AG08395 (cell line): ENCODE measurements at places on chromosomes 11 and 22.

- no peak for DNase-seq
These were observed 11.1 kb upstream of the TPBGL start for GRCh38 chr11:75229466-75229865.

DNA sequence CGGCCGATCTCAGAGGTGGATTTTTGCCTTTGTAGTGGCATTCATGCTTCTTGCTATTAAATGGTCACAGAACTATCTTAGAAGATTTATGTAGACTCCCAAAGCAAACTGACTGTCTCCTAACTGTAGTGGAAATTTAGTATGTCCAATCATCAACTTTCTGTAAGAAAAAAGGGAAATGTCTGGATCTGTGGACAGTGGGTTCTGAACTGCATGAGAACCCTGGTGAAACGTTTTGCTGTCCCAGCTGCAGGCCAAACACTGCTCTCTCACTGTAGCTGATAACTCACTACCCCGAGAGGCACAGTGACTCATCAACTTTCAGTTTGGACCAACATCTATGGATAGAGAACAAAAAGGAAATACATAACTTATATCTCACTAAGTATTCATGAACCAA lies 387.1 kb downstream of the SOX6 start:
- peak; percentile 64 for DNase-seq

GRCh38 chr11:133833898-133834681 lies 11.2 kb downstream of the SPATA19 start:
- no peak for DNase-seq

DNA sequence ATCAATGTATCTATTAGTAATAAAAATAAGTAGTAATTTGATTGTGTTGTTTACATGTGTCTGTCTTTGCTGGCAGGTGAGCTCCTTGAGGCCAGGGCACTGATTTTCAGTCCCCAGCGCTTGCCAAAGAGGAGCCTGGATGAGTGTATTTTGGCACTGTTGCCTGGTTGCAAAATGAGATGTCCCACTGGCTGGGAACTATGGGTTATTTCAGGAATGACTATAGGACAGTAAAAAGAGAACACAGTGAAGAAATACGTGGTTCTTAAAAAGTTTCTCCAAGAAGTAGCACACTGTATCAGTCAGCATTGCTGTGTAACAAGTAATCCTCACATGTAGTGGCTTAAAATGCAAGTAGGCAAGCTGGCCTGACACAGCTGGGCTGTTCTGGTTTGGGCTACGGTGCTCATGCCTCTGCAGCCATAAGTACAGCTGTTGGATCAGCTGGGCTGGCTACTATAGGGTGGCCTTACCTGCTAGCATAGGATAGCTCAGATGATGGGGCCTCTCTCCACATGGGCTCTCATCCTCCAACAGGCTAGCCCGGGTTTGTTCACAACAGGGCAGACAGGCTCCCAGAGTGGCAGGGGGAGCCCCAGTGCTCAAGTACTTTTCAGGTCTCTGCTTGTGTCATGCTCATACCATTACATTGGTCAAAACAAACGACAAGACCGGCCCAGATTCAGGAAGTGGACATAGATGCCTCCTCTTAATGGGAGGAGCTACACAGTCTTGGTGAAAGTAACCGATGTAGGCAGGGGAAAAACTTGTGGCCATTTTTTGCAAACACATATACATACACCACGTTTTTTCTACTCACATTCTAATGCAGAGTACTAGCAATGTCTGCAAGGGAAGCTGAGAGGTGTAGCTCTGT lies 399.1 kb downstream of the LARGE1 start:
- no peak for DNase-seq

- DNase-seq, result no peak
These were observed 772.8 kb upstream of the RAG2 start for GRCh38 chr11:37370817-37371216.

GRCh38 chr11:43697679-43698078 lies 17.1 kb downstream of the HSD17B12 start:
- no peak for DNase-seq

DNA sequence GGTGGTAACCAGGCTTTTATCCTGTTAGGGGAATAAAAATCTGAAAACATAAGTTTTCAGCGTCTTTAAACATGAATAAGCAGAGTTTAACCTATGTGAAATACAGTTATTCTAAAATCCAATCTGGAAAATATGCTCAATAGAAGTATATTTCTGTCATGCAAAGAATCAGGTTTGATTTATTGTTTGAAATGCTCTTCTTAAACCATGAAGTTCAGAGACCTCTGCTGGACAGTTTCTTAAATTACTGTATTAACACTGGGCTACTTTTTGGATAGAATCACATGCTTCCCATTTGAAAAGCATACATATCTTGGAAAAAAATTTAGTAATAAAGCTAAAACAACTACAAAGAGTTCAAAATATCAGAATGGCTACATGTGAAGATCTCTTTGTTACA lies 25.4 kb downstream of the APIP start:
- peak; percentile 32 for DNase-seq

- no peak for DNase-seq
These were observed 2.4 kb downstream of the FADS1 start for GRCh38 chr11:61814247-61814957.

DNA sequence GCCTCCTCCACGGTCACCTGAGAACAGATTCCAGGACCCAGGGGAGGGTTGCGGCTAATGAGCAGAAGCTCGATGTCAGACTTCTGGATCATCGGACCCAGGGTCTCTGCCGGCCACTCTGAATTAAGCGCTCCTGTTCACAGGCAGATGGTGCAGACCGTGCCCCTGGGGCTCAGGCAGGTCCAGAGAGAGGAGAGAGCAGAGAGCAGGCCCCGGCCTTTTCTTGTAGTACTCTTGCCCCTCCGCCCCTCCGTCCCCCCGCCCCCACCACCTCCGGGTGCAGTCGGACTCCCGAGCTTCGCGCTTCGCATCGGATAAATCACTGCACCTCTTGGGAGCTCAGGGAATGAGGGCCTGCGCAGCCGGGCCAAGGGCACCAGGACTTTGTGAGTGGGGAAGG lies 50.3 kb downstream of the RPS6KA4 start:
- no peak for DNase-seq

- no peak for DNase-seq
These were observed 4.3 kb upstream of the RRM1 start for GRCh38 chr11:4090258-4090657.

- no peak for DNase-seq
These were observed 8.1 kb upstream of the GNB1L start for GRCh38 chr22:19862619-19863246.

GRCh38 chr11:45698777-45699497 lies 33.5 kb upstream of the CHST1 start:
- DNase-seq, result no peak

DNA sequence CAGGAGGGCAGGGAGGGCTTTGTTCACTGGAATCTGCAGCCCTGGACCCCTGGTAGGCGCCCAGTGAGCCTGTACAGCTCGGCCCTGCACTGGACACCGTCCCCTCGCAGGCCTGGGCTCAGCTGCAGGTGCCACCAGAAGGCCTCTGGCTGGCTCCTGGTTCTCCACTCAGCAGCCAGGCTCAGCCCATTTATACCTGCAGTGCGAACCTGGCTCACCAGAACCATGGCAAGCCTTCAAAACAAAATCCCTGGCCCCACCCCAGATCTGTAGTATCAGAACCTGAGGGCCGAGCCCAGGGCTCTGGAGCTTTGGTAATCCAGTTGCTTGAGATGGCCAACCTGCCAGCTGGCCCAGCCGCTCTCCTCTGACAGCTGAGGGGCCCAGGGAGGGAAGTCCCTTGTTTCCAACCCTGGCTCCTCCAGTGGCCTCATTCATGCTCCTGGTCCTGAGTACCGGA lies 870 bp upstream of the FREY1 start:
- DNase-seq, result no peak

GRCh38 chr11:33412241-33412640 lies 155.1 kb downstream of the HIPK3 start:
- no peak for DNase-seq

GRCh38 chr22:35910003-35910769 lies 118.4 kb downstream of the RBFOX2 start:
- DNase-seq, result no peak

DNA sequence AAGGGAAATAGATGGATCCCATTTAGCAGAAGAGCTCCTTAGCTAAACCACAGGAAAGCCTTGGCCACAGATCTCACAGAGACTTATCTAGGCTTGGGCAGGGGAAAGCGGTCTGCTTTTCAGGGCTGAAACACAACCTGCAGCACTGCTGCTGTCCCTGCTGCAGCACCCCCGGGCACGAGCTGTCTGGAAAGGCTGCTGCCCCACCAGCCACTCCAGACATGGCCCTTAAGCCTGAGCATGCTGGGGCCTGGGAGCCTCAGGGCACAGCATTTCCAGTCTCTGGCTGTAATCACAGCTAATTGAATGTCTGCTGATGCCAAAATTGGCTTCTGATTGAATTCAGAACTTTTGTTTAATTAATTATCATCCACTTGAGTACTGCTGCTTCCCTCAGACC lies 115.0 kb downstream of the TMPRSS5 start:
- no peak for DNase-seq
